Cortex of kidney (tissue), 1 donor: ENCODE measurements at places on chromosomes 4 and X.

DNA sequence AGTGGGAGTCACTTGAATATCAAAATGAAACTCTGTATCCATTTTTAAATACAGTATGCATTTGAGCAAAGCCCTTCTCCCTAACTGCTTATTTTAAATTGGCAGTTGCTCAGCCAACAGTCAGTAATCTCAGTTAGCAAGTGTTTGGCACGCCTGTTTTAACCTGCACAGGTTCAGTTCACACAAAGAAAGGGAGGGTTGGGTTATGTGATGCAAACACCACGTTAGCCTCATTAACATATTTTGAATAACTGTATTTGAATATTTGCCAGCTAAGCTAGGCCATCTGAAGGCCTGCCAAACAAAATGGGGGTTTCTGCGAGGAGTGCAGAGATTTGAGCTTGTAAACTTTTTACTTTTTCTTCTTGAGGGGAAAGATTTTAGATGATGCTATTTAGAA, 19.8 kb downstream of the GAB1 start:
- no peak for DNase-seq

- DNase-seq = no peak
Observed at GRCh38 chr4:176217510-176217909, 22.1 kb upstream of the SPATA4 start.

- DNase-seq = no peak
Observed at GRCh38 chrX:148156986-148157385, 175.8 kb downstream of the FMR1NB start.

DNA sequence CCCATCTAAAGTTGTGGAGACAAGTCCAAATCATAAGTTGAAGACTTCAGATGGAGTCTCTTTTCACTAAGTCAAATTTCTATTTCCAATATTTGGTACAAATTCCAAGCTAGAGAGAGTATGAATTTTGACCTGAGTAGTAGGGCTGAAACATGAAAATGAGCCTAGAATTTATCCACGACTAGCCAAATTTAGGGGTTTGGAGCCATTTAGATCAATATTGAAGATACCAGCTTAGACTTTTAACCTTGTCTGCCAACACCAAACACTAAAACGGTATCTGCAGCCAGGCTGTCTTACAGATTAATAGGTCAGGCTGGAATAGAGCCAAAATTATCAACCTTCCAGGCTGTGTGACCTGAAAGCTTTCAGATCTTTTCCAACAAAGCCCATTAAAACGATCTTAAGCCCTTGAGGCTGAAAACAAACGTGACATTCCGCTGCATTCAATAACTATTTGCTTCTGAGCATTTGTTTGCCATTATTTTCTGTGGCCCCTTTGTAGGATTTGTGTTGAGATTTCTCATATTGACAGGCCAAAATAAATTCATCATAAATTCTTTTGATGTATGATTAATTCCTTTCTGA, 268.7 kb upstream of the DKK2 start:
- no peak for DNase-seq

- DNase-seq = no peak
Observed at GRCh38 chr4:82261084-82261483, 112.7 kb downstream of the HNRNPD start.

GRCh38 chr4:48739560-48740019, 40.5 kb downstream of the FRYL start:
- no peak for DNase-seq

GRCh38 chrX:74925225-74926088, at the start of gene NEXMIF:
Gene NEXMIF (minus strand): TSS chrX:74925452.
- no peak for DNase-seq

- DNase-seq = no peak
Observed at GRCh38 chr4:111979921-111980320, 165.3 kb upstream of the FAM241A start.

- DNase-seq = no peak
Observed at GRCh38 chrX:119181491-119181890, 53.9 kb upstream of the KIAA1210 start.

DNA sequence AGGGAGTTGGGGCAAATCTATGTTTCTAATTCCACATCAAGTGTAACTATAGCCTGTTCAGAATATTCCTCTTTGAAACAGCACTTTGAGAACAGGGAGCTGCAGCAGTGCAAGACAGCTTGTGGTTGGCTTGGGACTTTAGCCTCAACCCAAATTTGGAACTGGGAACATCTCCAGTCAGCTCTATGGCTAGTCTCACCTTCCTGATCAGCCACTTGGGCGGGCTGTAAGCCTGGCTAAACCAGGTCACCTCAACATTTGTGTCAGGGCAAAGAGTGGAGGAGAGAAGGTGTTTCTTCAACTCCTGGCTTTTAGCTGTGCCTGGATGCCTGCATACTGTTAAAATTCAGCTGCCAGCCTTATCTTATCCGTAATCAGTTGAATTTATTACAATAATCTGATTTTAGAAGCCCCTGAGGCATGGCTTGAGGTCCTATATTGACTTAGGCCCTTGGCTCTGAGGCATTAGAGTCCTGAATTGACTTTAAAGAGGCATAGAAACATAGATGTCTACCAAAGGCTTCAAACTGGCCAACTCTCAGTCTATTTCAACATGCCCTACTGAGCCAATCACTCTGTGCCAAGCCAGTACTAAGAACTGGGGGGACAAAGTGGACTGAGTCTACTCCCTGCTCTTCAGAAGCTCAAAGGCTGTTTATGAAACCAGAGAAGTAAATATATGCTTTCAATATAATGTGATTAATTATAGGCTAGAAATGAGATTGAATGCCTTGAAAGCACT, 18.7 kb upstream of the AR start:
- no peak for DNase-seq

- DNase-seq = no peak
Observed at GRCh38 chr4:10470505-10470904, 13.3 kb upstream of the ZNF518B start.

- no peak for DNase-seq
Observed at GRCh38 chr4:133081246-133081645, 67.8 kb upstream of the PCDH10 start.

DNA sequence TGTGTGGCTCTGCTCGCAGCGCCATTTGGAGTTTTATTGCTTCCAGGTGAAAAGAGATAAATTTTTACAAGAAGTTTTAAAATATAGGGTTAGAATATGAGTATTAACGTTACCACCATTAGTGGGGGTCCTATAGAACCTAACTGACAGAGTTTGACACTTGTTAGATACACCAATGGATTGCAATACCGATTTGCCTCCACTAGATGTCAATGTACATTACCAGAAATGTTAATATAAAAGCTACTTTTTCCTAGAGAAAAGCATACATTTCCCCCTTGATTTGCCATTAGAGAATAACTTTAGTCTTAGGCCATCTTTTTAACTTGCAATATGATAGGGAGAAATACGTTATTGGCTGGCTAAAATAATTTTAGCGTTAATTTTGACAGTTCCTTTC, 108.4 kb downstream of the LINC00632 start:
- DNase-seq = no peak

- no peak for DNase-seq
Observed at GRCh38 chr4:53659112-53659511, 67.8 kb upstream of the LNX1 start.

DNA sequence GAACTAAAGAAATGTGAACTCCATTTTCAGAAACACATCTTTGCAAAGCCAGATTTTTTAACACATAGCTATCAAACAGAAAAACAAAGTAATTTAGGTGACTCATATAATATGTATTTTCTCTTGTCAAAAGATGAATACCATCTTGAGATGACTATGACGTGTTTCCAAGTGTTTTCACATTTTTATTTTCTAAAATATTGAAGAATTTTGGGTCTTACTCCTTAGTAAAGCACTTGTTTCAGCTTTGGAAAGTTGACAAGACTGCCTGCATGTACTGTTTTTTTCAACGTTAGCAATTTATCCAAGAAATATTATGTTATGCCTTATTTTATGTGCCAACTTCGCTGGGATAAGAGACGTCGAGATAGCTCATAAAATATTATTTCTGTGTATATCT, 733.9 kb upstream of the EPHA5 start:
- DNase-seq = no peak

GRCh38 chrX:20046223-20046622, 55.4 kb upstream of the BCLAF3 start:
- DNase-seq = no peak

DNA sequence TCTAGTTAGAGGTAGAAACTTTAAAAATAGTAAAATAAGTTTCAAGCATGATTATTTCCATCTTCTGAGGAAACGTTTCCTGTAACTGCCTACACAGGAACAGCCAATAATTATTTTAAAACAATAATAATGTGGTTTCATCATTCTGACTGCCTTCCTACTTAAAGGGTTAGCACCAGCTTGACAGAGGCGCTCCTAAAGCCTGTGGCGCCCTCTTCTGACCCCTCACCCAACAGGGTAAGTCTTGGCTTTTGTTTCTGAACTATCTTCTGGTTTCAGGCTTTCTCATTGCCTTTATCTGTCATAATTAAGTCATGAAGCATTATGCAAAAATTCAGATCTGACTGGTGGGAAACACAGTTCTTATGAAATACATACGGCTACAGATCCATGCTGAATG, 96.7 kb downstream of the ITM2A start:
- DNase-seq = no peak
